ENCODE measurements at places on chromosomes 16 and 17.

DNA sequence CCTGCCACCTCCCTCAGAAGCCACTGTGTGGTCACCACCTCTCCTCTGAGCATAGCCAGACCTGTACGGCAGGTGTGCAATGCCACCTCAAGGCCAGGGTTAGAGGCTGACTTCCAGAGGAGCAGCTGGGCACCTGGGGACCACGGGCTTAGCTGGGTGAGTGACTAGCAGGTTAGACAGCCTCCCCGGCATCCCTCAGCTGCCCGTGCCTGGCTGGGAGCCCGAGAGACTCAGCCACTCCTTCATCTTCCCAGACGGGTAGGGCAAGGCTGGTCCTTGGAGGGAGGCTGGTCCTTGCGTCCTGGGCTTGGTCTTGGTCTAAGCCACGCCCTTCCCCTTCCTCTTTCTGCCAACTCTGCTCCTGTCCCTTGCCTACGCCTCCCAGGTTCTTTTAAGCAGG is 7.8 kb downstream of the CRHR1 start:
- no peak for DNase-seq

- no peak for DNase-seq
Measured at GRCh38 chr17:73020110-73020509, 72.4 kb downstream of the SLC39A11 start.

DNA sequence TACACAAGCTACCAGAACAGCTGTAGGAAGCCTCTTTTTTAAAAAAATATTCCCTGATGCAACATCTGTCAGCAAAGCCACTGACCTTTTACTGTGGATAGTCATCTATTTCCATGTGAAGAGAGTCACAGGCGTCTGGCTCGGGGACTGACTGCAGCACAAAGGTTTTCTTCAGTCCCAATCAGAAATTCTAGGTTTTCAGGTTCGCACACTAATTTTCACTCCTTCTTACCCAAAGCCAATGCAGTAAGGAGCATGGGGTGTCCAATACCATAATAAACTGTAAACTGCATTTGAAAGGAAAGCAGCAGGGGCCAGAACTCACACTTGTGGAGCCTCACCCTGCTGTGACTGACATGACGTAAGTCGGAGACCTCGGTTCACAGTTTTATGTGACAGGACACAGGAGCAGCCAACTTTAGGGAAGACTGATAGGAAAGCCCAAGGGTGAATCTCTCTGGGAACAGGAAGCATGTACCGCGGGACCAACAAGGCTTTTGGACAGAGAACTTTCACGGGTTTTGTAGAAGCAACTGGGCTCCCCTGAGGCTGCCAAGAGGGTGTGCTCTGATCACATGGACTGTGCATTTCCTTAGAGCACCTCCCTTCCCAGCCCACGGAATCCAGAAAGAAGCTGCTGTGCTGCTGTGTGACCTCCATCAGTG is 9.1 kb upstream of the TMEM100 start:
- no peak for DNase-seq

GRCh38 chr16:83040174-83040573 is 413.4 kb downstream of the CDH13 start:
- peak; percentile 36 for DNase-seq

GRCh38 chr17:80959330-80960036 is 32.2 kb upstream of the CHMP6 start:
- no peak for DNase-seq

- no peak for DNase-seq
Measured at GRCh38 chr16:63373744-63374143, 1337.5 kb upstream of the CDH8 start.

GRCh38 chr16:86459266-86459665 is 51.1 kb upstream of the FOXF1 start:
- DNase-seq: no peak

- DNase-seq: no peak
Measured at GRCh38 chr17:8314797-8315763, 5.0 kb downstream of the ARHGEF15 start.

DNA sequence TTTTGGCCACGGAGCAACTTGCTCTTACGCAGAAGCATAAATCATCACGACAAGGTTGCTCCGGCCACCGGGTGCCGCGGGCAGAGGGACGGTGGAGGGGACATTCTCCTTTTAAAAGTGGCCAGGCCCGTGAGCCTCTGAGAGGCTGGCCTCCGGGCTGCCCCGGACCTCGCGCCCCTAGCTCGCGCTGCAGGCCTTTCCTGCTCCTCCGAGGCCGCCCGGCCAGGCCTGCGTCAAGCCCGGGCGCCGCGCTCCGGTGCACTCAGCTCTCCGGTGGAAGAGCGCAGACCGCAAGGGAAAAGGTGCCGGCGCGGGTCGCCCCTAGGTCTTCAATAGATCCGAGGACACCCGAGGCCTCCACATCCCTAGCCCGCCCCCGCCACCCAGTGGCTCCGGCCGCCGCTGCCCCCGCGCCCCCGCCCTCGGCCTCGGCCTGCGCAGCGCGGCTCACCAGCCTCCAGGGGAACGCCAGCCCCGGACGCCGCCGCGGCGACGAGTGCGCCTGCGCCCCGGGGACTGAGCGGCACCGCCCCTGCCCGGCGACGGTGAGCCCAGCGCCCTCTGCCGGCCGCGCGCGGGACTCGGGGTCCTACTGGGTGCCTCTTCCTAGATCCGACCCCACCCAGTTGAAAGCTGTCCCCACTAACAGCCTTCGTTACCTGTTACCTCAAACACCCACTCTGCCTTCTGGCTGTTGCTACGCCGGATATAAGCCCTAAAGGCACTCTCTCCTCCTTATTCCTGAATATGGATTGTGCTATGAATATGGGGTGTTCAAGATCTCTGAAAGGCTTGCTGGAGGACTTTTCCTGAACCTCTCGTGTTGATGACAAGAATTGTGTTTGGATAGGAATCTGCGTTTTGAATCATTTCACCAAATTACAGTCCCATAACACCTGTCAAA is at the start of gene LYRM9:
Gene LYRM9, minus strand, starts transcription at position 500 of the 904 bp plus-strand sequence. CDS start 10,671 bp downstream, outside the sequence.
- DNase-seq: peak; percentile 59

GRCh38 chr16:8854298-8854948 is 14.4 kb downstream of the CARHSP1 start:
- DNase-seq: no peak

- peak; percentile 2 for DNase-seq
Measured at GRCh38 chr16:1871974-1872635, at the start of gene MEIOB. MEIOB (minus strand) TSS chr16:1872164; CDS start chr16:1868175, 3,989 bp downstream.

GRCh38 chr17:77610518-77610893 is 348.0 kb upstream of the TNRC6C start:
- DNase-seq: no peak

DNA sequence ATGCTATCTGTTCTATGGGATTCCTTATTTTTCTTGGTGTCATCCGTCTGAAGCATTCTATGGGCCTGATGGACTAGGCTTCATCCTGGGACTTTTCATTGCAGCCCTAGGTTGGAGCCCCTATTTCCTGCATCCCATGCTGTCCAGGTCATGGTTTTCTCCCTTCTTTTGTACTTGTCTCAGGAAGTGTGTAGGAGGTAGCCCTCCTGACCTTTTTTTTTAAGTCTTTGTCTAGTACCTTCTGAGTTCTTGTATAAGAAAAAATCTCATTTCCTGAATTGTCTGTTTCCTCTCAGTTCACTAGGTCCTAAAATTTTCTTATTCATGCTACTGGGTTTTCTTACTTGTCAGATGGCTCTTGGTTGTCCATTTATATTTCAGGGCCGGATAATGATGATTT is 6.0 kb downstream of the NDEL1 start:
- DNase-seq: no peak

DNA sequence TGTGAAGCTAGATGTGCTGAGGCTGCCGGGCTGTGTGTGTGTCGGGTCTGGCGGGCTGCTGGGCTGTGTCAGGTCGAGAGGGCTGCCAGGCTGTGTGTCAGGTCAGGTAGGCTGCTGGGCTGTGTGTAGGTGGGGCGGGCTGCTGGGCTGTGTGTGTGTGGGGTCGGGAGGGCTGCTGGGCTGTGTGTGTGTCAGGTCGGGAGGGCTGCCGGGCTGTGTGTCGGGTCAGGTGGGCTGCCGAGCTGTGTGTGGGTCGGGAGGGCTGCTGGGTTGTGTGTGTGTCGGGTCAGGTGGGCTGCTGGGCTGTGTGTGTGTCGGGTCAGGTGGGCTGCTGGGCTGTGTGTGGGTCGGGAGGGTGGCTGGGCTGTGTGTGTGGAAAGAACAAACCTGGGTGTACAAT is 8.6 kb downstream of the WDR45B start:
- DNase-seq: no peak

- DNase-seq: peak; percentile 51
Measured at GRCh38 chr16:81700071-81700779, 78.9 kb upstream of the PLCG2 start.

- no peak for DNase-seq
Measured at GRCh38 chr16:5838725-5839124, 741.1 kb upstream of the EEF2KMT start.

DNA sequence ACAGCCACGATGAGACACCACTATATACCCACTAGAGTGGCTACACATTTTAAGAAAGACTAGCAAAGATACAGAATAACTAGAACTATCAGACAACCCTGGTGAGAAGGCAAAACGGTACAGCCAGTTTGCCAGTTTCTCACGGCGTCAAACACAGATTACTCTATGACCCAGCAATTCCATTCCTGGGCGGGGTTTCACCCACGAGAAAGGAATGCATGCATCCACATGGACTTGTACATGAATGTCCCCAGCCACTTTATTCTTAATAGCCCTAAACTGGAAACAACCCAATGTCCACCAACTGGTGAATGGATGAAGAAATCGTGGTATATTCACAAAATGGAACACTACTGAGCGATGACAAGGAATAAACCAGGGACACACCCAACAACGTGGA is 74.5 kb downstream of the MYH10 start:
- DNase-seq: peak; percentile 25

GRCh38 chr16:71794943-71795342 is 13.7 kb downstream of the AP1G1 start:
- DNase-seq: no peak

GRCh38 chr17:16432017-16432416 is 16.6 kb downstream of the TRPV2 start:
- no peak for DNase-seq

GRCh38 chr17:2933606-2934005 is 129.8 kb downstream of the OR1D5 start:
- DNase-seq: no peak

DNA sequence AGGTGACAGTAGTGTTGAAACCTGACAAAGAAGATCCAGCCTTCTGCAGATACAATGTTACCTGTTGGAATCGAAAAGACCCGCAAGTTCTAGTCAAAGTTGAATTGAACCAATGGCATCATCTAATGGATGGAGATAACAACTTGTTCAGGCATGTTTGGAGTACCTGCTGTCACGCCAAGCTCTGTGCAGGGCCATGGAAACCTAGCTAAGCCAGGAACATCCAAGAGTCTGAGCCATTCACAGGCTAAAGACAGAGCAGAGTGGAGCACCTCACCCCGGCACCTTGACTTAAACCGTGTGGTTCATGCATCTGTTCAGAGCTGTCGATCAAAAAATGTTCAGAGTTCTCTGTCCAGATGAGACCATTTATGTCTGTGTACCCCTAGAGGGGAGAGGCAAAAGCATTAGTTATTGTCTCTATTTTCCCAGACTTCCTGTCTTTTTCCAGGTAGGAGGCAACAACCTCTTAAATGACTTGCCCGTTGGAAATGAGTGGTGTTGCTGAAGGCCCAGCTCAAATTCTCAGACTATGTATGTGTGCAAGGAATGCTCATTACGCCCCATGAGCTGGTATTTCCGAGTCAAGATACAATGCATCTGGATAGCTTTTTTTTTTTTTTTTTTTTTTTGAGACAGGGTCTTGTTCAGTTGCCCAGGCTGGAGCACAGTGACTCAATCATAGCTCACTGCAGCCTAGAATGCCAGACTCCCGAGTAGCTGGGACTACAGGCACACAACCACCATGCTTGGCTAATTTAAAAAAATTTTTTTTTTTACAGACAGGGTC is 44.9 kb upstream of the XYLT1 start:
- DNase-seq: no peak

- DNase-seq: no peak
Measured at GRCh38 chr17:5373112-5373511, 46.4 kb downstream of the NUP88 start.

All from brain microvascular endothelial cell (primary cell).